ENCODE measurements at places on chromosomes 12 and 14. TPM values are rescaled to one million over a fixed set of nuclear protein-coding genes. Genes with fewer than 3 reads are reported as not detected.

The STAB2 gene
- not detected for total RNA-seq

The DLK1 gene
- total RNA-seq: not detected

The OR11H7 gene
- total RNA-seq: not detected

The NR1H4 gene
- not detected for total RNA-seq

The IFNG-AS1 gene
- total RNA-seq: 0.07 TPM

The GCH1 gene
- 0.79 TPM for total RNA-seq

The ZFHX2 gene
- total RNA-seq: 0.83 TPM

The EMP1 gene
- 65.7 TPM for total RNA-seq

The CLEC1B gene
- total RNA-seq: not detected

The NRL gene
- total RNA-seq: 0.96 TPM

The ZDHHC22 gene
- total RNA-seq: not detected

The FOXM1 gene
- total RNA-seq: 3.5 TPM

The TSHR gene
- total RNA-seq: not detected

The RNASE1 gene
- total RNA-seq: 1.6 TPM

The GZMH gene
- total RNA-seq: not detected

The GALNT9 gene
- 0.86 TPM for total RNA-seq

The ADCY4 gene
- total RNA-seq: 3.3 TPM

The ARHGAP9 gene
- 0.33 TPM for total RNA-seq

The PTHLH gene
- 1.6 TPM for total RNA-seq

The PHC1 gene
- 22.3 TPM for total RNA-seq

The ZNF891 gene
- 1.2 TPM for total RNA-seq
